Bronchial smooth muscle cell (primary cell): ENCODE measurements at places on chromosomes 11 and 22. TPM values are rescaled to one million over a fixed set of nuclear protein-coding genes. Genes with fewer than 3 reads are reported as not detected.

The YAP1 gene
- 115 and 123 TPM in 2 replicates for total RNA-seq

The CNIH2 gene
- 0.17 TPM in 1 of 2 replicates, not detected in the other for total RNA-seq

The GPR83 gene
- total RNA-seq: under 0.01 TPM in 1 of 2 replicates, not detected in the other

The PHOX2A gene
- not detected in 2 replicates for total RNA-seq

The PARVB gene
- total RNA-seq: 14.5 and 26.7 TPM in 2 replicates

The VSIG10L2 gene
- 0.09 TPM in 1 of 2 replicates, not detected in the other for total RNA-seq

The IGLL1 gene
- total RNA-seq: not detected in 2 replicates

The ANO9 gene
- under 0.01 TPM in 1 of 2 replicates, not detected in the other for total RNA-seq

The DESI1 gene
- 4.8 and 8.7 TPM in 2 replicates for total RNA-seq

The PRDM11 gene
- 3.2 and 5.2 TPM in 2 replicates for total RNA-seq

The OR6T1 gene
- not detected in 2 replicates for total RNA-seq

The MMP1 gene
- total RNA-seq: 3.1 and 528 TPM in 2 replicates

The NCAM1 gene
- total RNA-seq: not detected in 2 replicates

The OR2AG2 gene
- 0.16 TPM in 1 of 2 replicates, not detected in the other for total RNA-seq

The CHRM1 gene
- total RNA-seq: 0.09 TPM in 1 of 2 replicates, not detected in the other

The TM7SF2 gene
- 5.2 and 10.9 TPM in 2 replicates for total RNA-seq

The CNTF gene
- total RNA-seq: 0.95 and 1.1 TPM in 2 replicates

The SPDYC gene
- total RNA-seq: not detected in 2 replicates

The OR6A2 gene
- 0.09 and 0.16 TPM in 2 replicates for total RNA-seq

The ART5 gene
- total RNA-seq: 0.16 and 0.34 TPM in 2 replicates

The PPM1F gene
- 22.8 and 28.5 TPM in 2 replicates for total RNA-seq

The LMO1 gene
- total RNA-seq: not detected in 2 replicates

The GRM5 gene
- total RNA-seq: under 0.01 TPM in 1 of 2 replicates, not detected in the other

The GNG3 gene
- not detected in 2 replicates for total RNA-seq

The OSM gene
- total RNA-seq: not detected in 2 replicates

The MEI1 gene
- total RNA-seq: 0.17 and 1.6 TPM in 2 replicates

The SCGB1C1 gene
- total RNA-seq: not detected in 2 replicates

The SLN gene
- total RNA-seq: not detected in 2 replicates

The AIFM3 gene
- total RNA-seq: 1.1 and 1.4 TPM in 2 replicates

The NXPE4 gene
- total RNA-seq: not detected in 2 replicates

The BEST1 gene
- 2.5 and 4.6 TPM in 2 replicates for total RNA-seq

The UPK3A gene
- total RNA-seq: not detected in 2 replicates

The TRPM5 gene
- 0.09 TPM in 1 of 2 replicates, not detected in the other for total RNA-seq

The LINC01488 gene
- total RNA-seq: not detected in 2 replicates

The SLCO2B1 gene
- not detected in 2 replicates for total RNA-seq

The DUSP8 gene
- total RNA-seq: under 0.01 and 0.09 TPM in 2 replicates

The SCGB1A1 gene
- not detected in 2 replicates for total RNA-seq

The ARHGAP20 gene
- 2.3 and 10.6 TPM in 2 replicates for total RNA-seq

The OR4D5 gene
- not detected in 2 replicates for total RNA-seq

The PKP3 gene
- total RNA-seq: 1.5 and 3.2 TPM in 2 replicates

The KCNK4 gene
- total RNA-seq: 0.09 TPM in 1 of 2 replicates, not detected in the other

The FGF4 gene
- total RNA-seq: not detected in 2 replicates

The NLRP14 gene
- 0.09 and 0.16 TPM in 2 replicates for total RNA-seq

The MS4A6A gene
- not detected in 2 replicates for total RNA-seq

The KRTAP5-8 gene
- total RNA-seq: not detected in 2 replicates

The APOL5 gene
- total RNA-seq: not detected in 2 replicates

The TMEM121B gene
- total RNA-seq: 0.09 TPM in 1 of 2 replicates, not detected in the other

The RPUSD4 gene
- total RNA-seq: 34.5 and 48.0 TPM in 2 replicates

The TNNT3 gene
- 0.47 and 3.1 TPM in 2 replicates for total RNA-seq

The H19 gene
- 18.6 and 518 TPM in 2 replicates for total RNA-seq

The CLCF1 gene
- 2.7 and 3.0 TPM in 2 replicates for total RNA-seq

The DKK3 gene
- 441 and 695 TPM in 2 replicates for total RNA-seq

The P2RX3 gene
- not detected in 2 replicates for total RNA-seq

The ZNF74 gene
- total RNA-seq: 12.0 and 13.2 TPM in 2 replicates

The PRODH gene
- total RNA-seq: under 0.01 and 0.26 TPM in 2 replicates

The TREH gene
- under 0.01 TPM in 1 of 2 replicates, not detected in the other for total RNA-seq

The THY1 gene
- total RNA-seq: 11.0 and 47.3 TPM in 2 replicates

The OR51B4 gene
- total RNA-seq: not detected in 2 replicates

The SELENOM gene
- 62.4 and 83.5 TPM in 2 replicates for total RNA-seq
